ENCODE measurements at places on chromosomes 12 and 14.

- peaks cover 69% of the 10 kb centered on the region for H3K4me1 ChIP-seq
- H3K36me3 ChIP-seq, result no peaks in the 10 kb centered on the region
- H3K27ac ChIP-seq, result peak overlapping the region; percentile 75
- H3K4me3 ChIP-seq, result no peak overlapping the region
- DNase-seq, result peak; percentile 84
Measured at GRCh38 chr12:53048780-53049401, 974 bp upstream of the TNS2 start.

DNA sequence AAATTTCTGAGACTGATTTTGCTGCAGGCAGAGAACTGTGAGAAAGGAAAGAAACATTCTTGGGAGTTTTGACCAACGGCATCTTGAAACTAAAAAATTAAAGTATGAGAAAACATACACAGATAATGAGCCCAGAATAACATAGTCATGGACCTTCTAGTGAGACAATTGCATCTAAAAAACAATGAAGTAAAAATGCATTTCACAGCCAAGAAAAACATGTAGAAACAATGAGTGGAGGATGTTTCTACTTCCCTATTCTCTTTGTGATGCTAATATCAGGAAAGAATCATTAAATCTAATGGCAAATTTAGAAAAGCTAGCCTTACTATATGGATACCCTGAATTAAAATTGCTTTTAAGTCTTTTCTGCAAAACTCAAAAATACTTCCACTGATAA is 12.2 kb upstream of the PLEKHG7 start:
- H3K27me3 ChIP-seq, result no peaks in the 10 kb centered on the region
- no peaks in the 10 kb centered on the region for H3K36me3 ChIP-seq
- no peak for DNase-seq
- no peak overlapping the region for H3K27ac ChIP-seq

DNA sequence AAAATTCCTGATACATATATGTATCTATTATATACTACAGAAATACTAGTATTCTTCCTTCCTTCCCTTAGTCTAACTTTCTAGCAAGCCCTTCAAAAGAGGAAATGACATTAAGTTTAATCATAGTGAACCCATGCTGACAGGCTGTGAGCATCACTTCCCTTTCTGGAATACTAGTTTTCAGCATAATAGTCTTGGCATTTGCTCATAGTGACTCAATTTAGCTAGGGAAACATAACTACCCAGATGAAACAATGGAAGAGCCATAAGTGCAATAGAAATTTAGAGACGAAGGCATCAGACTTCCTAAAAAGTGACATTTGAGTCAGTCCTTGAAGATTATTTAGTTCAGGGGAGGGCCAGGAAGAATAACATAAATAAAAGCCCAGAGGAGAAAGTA is 184.5 kb upstream of the CRY1 start:
- H3K27ac ChIP-seq, result no peak overlapping the region
- no peaks in the 10 kb centered on the region for H3K27me3 ChIP-seq
- H3K4me3 ChIP-seq, result no peak overlapping the region

DNA sequence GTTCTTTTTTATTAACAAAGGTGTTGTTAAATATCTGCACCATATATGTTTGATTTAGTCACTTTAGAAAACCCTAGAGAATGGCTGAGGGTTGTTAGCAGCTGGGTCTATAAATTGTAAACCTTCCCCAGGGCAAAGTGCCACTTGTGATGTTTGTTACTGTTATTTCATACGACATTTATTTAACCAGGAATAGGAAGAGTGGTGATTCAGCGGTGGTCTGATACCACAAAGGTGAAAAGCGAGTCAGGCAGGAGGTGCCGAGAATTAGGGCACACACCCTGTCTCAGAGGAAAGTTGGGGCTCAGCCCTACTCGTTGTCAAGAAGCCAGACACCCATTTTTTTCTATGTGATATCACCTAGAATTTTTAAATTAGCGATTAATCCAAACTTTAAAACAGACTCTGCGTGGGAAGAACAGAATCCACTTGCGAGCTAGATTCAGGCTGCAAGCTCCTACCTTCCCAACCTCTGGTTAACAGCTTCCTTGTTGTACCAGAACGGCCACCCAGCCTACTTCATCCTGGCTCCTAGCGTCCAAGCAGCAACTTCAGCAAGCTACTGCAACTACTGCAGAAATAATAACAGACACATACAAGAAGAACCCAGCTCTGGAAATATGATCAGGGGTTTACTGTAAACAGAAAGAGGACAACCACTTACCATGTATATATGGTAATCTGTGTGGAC is 126.7 kb downstream of the TMEM132D start:
- no peaks in the 10 kb centered on the region for H3K36me3 ChIP-seq
- no peaks in the 10 kb centered on the region for H3K27me3 ChIP-seq
- no peak for DNase-seq
- no peak overlapping the region for H3K4me3 ChIP-seq
- no peaks in the 10 kb centered on the region for H3K4me1 ChIP-seq

DNA sequence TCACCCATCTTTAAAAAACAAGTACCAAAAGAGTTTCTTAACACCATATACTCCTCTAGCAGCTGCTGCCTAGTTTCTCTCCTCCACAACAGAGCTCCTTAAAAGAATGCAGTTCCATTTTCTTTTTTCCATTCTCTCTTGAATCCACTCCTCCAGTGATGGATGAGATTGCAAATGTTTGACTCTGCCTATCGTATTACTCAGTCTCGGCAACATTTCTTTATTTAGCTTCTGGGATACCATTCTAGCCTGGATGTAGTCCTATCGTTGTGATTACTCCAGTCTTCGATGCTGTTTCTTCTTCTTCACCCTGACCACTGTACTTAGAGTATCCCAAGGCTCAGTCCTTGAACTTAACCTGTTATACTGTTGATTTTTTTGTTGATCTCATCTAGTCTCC is 30.8 kb downstream of the CAND1 start:
- no peaks in the 10 kb centered on the region for H3K27me3 ChIP-seq

- H3K27me3 ChIP-seq, result no peaks in the 10 kb centered on the region
- no peak overlapping the region for H3K27ac ChIP-seq
- no peak for DNase-seq
Measured at GRCh38 chr12:22709292-22709691, 84.3 kb downstream of the ETNK1 start.

GRCh38 chr14:44490966-44491365 is 16.1 kb downstream of the FSCB start:
- DNase-seq, result no peak
- no peak overlapping the region for H3K4me3 ChIP-seq
- no peaks in the 10 kb centered on the region for H3K36me3 ChIP-seq
- no peaks in the 10 kb centered on the region for H3K4me1 ChIP-seq
- no peaks in the 10 kb centered on the region for H3K27me3 ChIP-seq
- H3K27ac ChIP-seq, result no peak overlapping the region

GRCh38 chr14:61812347-61813095 is 50.3 kb downstream of the SNAPC1 start:
- H3K4me1 ChIP-seq, result peaks cover 4% of the 10 kb centered on the region
- no peak within 1 kb of the TSS for H3K27ac ChIP-seq
- no peaks in the 10 kb centered on the region for H3K36me3 ChIP-seq
- peaks cover 4% of the 10 kb centered on the region for H3K27me3 ChIP-seq

DNA sequence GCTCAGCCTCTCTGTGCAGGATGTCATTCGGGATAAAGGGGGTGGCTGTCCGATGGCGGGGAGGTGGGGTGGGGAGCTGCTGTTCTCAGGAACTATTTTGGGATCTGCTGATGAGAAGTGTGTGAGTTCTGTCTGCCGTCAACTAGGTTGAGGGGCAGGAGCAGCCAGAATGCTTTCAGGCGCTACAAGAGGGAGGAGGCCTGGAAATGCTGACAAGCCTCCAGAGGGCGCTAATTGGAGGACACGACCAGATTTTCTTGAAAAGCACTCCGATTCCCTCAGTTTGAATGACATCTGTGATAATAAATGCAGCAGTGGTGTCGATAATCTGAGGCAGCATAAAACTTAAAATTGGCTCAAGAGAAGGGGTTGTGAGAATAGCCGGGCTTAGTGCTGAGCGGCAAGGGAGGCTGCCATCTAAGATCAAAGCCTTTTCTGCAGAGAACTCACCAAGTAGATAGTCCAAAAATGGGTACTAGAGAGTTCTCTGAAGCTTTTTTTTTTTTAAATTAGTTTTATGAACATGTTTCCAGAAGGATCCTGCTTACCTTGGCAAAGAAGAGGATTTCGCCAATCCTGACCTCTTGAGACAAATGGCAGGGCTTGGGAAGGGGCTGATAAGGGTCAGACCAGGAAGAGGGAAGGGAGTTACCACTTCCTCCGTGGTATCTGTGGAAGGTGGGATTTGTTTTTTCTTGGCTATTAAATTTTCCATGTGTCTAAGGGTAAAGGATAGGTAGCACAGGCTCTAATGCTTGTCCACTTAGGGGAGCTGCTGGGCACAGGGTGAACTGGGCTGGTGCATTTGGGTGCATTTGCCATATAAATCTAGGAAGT is 94.4 kb downstream of the CRACR2A start:
- no peak overlapping the region for H3K27ac ChIP-seq
- DNase-seq, result peak; percentile 2
- H3K4me3 ChIP-seq, result no peak overlapping the region
- H3K4me1 ChIP-seq, result no peaks in the 10 kb centered on the region

DNA sequence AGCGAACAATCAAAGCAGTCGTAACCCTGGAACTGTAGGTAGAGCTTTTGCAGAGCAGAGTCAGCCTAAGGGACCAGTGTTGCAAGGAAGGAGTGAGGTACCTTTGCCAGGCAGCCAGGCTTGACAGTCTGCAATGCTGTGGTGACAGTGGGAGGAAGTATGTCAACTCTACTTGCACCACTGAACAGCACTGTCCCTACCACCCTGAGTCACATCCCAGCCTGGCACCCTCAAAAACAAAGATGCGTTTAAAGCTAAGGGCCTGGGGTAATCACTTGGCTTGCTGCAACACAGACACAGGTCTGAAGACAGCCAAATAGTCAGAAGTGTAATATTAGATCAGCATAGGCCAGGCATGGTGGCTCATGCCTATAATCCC is 141.9 kb downstream of the DPF3 start:
- DNase-seq, result no peak
- no peak overlapping the region for H3K4me3 ChIP-seq
- no peaks in the 10 kb centered on the region for H3K36me3 ChIP-seq
- H3K4me1 ChIP-seq, result no peaks in the 10 kb centered on the region

DNA sequence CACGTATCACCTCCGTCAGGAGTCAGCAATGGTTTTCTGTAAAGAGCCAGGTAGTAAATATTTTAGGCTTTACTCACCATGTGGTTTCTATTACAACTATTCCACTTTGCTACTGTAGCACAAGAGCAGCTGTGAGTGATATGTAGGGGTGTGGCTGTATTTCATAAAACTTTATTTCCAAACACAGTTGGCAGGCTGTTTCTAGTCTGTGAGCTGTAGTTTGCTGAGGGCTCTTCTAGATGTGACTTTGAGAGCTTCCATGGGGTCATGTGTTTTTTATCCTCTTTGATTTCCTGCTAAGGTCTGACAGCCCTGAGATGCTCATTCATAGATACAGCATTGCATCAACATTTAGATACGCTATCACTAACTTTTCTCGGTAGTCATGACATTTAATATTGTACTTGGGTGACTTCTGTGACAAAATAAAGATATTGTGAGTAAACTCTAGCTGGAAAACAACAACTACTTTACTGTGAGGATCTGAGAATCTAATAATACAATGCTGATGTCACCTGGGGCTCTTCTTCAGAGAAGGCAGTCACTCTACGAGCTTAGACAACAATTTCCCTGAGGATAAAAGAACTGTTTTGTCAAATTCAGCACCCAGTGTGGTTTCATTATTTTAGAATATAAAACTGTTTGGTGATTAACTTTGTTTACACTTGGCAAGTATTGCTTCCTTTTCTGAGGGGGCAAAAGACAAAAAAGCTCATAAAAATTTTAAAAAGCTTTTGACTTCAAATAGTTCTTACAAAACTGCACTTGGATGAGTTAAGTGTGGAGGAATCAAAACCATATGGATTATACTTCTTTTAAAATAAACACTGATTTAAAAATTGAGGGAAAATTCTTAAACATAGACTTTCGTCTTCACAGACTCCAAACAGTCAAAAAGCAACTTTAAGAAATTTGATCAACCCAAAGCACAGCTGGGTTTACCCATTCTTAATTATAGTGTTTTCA is 231.2 kb upstream of the DCN start:
- H3K4me3 ChIP-seq, result no peak overlapping the region
- no peaks in the 10 kb centered on the region for H3K4me1 ChIP-seq
- no peaks in the 10 kb centered on the region for H3K36me3 ChIP-seq
- no peak for DNase-seq
- no peak overlapping the region for H3K27ac ChIP-seq
- H3K27me3 ChIP-seq, result no peaks in the 10 kb centered on the region

DNA sequence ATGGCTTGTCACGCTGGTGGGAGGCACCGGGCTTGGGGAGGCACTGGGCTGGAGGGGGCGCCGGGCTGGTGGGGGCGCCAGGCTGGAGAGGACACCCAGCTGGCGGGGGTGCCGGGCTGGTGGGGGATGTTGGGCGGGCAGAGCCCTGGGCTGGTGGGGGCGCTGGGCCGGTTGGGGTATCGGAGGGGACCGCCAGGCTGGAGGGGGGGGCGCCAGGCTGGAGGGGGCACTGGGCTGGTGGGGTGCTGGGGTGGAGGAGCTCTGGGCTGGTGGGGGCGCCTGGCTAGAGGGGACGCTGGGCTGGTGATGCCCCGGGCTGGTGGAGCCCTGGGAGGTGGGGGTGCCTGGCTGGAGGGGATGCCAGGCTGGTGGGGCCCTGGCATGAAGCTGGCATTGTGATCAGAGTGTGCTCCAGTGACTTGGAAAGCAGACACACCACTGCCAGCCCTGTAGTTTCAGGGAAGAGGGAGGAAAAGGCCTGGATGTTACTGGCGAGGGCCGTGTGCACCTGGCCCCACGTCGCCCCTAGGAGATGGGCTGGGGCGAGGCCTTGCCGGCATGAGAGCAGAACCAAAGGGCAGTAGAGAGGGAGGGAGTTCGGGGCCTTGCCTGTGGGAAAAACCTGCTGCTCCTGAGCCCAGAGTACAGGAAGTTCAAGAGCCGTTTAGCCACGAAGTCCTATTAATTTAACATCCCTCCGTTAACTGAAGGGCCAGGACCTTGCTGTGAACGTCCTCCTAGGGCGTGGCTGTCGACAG is 13.1 kb downstream of the TEDC1 start:
- peaks cover 13% of the 10 kb centered on the region for H3K27me3 ChIP-seq
- H3K27ac ChIP-seq, result no peak overlapping the region
- no peaks in the 10 kb centered on the region for H3K4me1 ChIP-seq
- no peak for DNase-seq
- H3K36me3 ChIP-seq, result no peaks in the 10 kb centered on the region

GRCh38 chr12:27185234-27186021 is 58.7 kb upstream of the STK38L start:
- H3K27ac ChIP-seq, result no peak overlapping the region
- H3K36me3 ChIP-seq, result no peaks in the 10 kb centered on the region
- H3K27me3 ChIP-seq, result no peaks in the 10 kb centered on the region
- peaks cover 7% of the 10 kb centered on the region for H3K4me1 ChIP-seq
- no peak for DNase-seq
